GM12864 (cell line): ENCODE measurements at places on chromosomes 11 and 22.

DNA sequence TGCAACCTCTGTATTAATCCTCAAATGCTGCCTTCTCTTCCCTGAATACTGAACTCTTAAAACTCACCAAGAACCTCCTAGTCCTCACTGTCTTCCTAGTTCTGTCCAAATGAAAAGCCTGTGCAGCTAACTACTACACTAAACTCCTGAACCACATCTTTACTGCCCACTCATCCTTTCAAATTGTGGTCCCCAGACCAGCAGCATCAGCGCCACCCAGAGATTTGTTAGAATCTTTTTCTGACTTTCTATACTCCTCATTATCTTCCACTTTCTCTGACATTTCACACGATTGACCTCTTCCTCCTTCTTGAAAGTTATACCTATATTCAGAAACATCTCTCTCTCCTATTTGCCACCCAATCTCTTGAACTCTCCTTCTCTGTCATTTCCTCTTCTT is 461.3 kb downstream of the DLG2 start:
- DNase-seq, result no peak

DNA sequence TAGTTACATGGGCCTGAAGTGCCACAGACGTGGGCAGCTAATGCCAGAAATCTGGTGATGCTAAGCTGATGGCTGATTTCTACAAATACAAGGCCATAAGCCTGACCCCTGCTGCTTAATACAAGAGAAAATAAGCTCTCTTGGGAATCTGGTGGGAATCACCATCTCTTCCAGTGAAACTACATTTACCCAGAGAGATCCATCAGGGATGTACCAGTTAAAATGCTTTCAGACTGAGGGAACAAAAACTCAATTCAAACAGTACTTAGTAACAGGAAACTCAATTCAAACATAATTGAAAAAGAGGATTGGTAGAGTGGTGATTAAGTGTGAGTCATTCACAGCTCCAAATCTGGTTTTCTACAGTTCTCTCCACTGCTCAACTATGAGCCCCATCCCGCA is 1.7 kb upstream of the CAVIN3 start:
- no peak for DNase-seq

DNA sequence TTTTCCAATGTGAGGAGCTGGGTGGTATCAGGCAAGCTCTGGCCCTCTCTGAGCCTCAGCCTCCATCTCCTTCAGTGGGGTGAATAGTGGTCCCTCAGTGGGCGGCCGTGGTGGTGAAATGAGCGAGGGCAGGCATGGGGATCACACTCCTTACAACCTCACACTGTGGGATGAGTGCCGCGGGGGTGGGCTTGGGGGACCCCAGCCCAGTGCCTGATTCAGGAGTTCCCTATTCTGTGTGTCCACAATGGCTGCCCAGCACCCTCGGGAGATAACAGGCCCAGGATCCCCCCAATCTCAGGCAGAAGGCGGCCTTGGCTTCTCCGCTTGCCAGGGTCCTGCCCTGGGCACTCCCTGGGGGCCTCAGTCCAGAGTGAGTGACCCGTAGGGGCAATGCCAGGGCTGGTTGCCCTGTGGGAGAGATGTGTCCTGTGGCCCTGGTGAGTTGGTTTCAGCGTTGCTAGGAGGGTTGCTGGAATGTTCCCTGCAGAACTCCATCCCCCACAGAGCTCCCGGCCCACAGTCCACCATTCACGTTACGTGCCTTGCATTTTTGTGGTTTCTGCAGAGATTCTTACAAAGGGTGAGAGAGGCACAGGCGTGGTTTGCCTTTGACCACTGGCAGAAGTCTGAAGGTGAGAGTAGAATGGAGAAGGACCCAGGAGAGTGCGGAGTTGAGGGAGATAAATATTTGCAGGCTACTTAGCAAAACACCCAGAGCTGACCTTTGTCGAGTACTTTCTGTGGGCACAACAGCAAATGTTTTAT is 2.9 kb downstream of the ALDH3B1 start:
- no peak for DNase-seq

GRCh38 chr11:130865091-130865773 is 51.0 kb downstream of the SNX19 start:
- DNase-seq, result no peak

GRCh38 chr22:38453996-38454352 is 1.0 kb downstream of the KCNJ4 start:
- DNase-seq, result no peak

DNA sequence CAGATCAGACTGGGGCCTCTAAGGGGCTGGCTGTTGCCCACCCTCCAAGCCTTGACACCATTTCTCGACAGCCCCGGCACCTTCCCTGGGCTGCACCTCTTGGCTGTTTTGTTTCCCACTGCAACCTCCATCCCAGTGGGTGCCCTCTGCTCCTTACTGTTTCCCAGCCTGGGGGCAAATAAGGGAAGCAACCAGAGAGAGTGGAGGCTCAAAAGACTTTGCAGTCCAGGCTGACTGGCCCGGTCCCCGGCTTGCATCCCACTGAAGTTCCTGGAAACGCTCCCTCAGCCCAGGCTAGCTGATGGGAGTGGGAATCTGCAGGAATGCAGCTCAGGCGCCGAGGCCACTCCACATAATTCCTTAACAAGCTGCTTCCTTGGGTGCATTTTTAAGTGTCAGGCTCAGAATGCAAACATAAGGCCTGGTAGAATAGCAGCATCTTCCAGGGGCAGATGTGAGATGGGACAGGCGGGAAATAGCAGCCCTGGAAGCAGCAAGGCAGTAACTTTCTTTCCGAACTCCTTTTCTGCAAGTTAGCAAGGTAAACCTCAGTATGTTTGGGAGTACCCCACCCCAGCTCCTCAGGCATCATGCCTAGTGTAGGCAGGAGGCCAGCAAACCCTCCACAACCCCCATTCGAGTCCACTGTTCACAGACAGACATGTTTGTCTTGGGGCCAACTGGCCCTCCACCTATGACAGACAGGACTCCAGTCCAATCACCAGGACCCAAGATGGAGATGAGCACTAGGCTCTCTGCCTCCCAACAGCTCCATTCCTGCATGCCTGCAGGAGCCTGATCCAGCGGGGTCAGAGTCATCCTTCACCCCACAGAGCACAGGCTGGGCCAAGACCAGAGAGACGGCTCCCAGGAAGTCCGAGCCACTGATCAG is 39.3 kb downstream of the RPL27A start:
- DNase-seq, result no peak

- no peak for DNase-seq
These were observed 1.0 kb downstream of the PRSS23 start for GRCh38 chr11:86801364-86801763.

DNA sequence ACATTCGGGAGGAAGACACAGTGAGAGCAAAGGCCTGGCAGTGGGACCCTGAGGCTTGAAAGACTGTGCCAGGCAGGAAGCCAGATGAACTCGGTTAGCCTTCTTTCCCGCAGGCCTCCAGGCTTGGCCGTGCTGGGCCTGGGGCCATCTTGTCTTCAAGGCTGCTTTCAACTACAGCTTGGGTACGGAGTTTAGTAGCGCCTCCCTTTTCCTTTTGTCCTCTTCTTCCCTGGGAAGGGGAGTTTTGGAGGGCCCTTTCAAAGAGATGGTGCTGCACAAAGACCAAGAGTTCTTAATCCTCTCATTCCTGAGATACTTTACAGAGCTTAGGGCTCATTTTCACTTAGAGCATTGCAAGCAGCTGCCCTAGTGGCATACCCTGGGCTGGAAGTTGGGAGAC is 87.5 kb downstream of the TP53I11 start:
- DNase-seq, result no peak

- DNase-seq, result no peak
These were observed 288.6 kb upstream of the SORL1-AS1 start for GRCh38 chr11:121741351-121741760.

DNA sequence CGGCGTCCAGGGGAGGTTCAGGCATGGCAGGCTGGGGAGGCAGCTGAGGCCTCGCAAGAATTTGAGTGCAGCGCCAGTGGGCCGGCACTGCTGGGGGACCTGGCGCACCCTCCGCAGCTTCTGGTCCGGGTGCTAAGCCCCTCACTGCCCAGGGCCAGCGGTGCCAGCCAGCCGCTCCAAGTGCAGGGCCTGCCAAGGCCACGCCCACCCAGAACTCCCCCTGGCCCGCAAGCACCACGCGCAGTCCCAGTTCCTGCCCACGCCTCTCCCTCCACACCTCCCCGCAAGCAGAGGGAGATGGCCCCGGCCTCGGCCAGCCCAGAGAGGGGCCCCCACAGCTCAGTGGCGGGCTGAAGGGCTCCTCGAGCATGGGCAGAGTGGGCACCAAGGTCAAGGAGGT is 2017.3 kb downstream of the LRRC4C start:
- DNase-seq, result no peak

GRCh38 chr11:76742902-76743301 is 40.3 kb upstream of the TSKU start:
- DNase-seq, result no peak
